ENCODE measurements at places on chromosomes 7 and 10.

- peak; percentile 81 for DNase-seq
These were observed 695 bp upstream of the CLDN4 start for GRCh38 chr7:73829921-73830680.

- peak; percentile 30 for DNase-seq
These were observed 98.3 kb upstream of the TCF7L2 start for GRCh38 chr10:112851588-112852211.

DNA sequence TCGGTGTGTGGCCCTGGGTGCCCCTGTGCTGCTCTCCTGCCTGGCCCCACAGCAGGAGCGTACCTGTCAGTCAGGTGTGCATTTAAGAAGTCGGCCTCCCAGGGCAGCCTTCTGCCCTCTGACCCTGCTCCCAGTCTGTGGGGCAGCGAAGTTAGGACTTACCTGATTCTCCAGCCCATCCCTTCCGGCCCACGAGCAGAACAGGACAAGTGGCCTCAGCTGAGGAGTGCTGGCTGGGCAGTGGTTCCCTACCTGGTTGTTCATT lies 24.7 kb downstream of the CTBP2 start:
- no peak for DNase-seq

- no peak for DNase-seq
These were observed 161.3 kb upstream of the SHH start for GRCh38 chr7:155973451-155973997.

GRCh38 chr10:125023862-125024496 lies 82.1 kb downstream of the ZRANB1 start:
- peak; percentile 62 for DNase-seq

DNA sequence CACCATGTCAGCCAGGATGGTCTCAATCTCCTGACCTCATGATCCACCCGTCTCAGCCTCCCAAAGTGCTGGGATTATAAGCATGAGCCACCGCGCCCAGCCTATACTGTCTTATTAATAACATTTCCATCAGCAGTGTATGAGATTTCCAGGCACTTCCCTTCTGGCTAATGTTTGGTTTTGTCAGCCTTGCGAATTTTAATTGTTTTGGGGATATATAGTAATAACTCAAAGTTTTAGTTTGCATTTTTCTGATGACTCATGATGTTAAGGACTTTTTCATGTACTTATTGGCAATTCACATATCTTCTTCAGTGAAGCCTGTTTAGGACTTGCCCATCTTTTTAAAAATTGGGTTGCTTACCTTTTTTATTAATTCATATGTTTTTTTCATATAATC lies 76.0 kb downstream of the TMEM270 start:
- DNase-seq = no peak

DNA sequence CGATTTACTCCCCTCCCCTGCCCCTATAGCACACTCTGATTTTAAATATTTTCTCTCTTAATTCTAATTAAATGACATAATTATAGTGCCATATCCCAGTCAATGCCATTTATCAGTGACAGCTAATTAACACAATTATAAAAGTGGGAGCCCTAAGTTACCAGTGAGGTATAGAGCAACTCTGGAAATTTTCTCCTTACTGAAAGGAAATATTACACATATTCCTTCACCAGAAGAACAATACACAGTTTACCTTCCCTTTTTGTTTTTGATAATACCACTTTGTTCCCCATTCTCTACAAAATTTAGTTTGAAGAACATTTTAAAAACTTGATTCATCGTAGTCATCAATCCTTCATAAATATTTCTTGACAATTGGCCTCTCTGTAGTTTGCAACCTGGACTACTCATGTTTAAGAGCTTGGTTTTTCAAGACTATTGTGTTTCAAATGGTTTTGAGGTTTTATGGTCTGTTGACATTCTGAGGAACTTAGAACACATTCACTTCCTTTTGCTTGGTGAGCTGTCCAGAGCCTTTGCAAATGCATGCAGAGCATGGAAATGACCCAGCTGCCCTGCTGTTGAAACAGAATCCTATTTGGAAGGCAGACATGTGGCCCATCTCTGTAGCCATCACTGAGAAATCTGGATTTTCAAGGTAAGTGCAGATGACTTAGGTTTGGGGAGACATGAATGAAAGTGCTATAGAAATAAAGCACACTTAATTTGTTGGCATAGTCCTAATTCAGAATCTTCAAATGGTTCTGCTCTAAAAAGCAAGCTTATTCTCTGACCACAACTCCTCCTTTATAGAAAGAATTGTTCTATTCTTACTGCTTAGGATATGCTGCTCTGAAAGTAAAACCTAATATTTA lies at the start of gene GPR141:
Gene GPR141, plus strand, starts transcription at position 521 of the 875 bp plus-strand sequence. CDS start 56,628 bp downstream, outside the sequence.
- DNase-seq = no peak
